Aortic smooth muscle cell (primary cell): ENCODE measurements at places on chromosomes 6 and 20. TPM values are rescaled to one million over a fixed set of nuclear protein-coding genes. Genes with fewer than 3 reads are reported as not detected.

TUBB2B gene
- total RNA-seq: 1.4 and 2.1 TPM in 2 replicates

TRIM10 gene
- total RNA-seq: under 0.01 and 0.13 TPM in 2 replicates

ACTL10 gene
- total RNA-seq: 2.1 and 2.6 TPM in 2 replicates

DEFB132 gene
- not detected in 2 replicates for total RNA-seq

SAMD3 gene
- total RNA-seq: 7.2 and 7.3 TPM in 2 replicates

NKAPL gene
- 1.9 and 2.4 TPM in 2 replicates for total RNA-seq

TPD52L1 gene
- 7.9 and 29.0 TPM in 2 replicates for total RNA-seq

HTR1B gene
- total RNA-seq: 0.06 and 0.26 TPM in 2 replicates

TRAPPC3L gene
- total RNA-seq: 0.12 and 0.13 TPM in 2 replicates

SLC13A3 gene
- 1.2 and 1.5 TPM in 2 replicates for total RNA-seq

MEI4 gene
- not detected in 2 replicates for total RNA-seq

C20orf144 gene
- total RNA-seq: 0.12 and 0.13 TPM in 2 replicates

SPATS1 gene
- not detected in 2 replicates for total RNA-seq

FKBP1C gene
- 0.79 and 1.1 TPM in 2 replicates for total RNA-seq

TBXT gene
- not detected in 2 replicates for total RNA-seq

ADAM33 gene
- total RNA-seq: 21.0 and 29.2 TPM in 2 replicates

KHDC1L gene
- not detected in 2 replicates for total RNA-seq

ARMH2 gene
- not detected in 2 replicates for total RNA-seq

REM1 gene
- 1.7 and 1.8 TPM in 2 replicates for total RNA-seq

BEND6 gene
- total RNA-seq: 11.8 and 14.5 TPM in 2 replicates
